Right renal cortex interstitium (tissue), 3 donors: ENCODE measurements at places on chromosomes 13 and 19. TPM values are rescaled to one million over a fixed set of nuclear protein-coding genes. Genes with fewer than 3 reads are reported as not detected.
A peak's percentile ranks its signal among the peaks of the same experiment; 100 is the strongest.

DNA sequence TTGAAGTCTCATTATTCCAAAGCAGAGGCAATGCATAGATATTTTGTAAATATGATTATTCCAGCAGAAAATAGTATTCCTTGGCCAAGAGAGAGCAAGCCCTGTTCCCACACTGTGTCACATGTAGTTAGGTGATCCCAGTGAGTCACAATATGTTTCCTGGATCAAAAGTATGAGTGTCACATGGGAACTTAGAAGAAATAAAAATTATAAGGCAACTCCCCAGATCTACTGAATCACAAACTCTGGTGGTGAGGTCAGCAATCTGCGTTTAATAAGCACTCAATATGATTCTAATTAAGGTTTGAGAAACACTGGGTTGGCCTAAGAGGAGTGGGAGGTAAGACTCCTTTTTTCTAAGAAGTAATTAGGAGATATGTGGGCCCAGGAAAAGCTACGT lies 1504.5 kb upstream of the PCDH20 start:
- no peak for DNase-seq

DNA sequence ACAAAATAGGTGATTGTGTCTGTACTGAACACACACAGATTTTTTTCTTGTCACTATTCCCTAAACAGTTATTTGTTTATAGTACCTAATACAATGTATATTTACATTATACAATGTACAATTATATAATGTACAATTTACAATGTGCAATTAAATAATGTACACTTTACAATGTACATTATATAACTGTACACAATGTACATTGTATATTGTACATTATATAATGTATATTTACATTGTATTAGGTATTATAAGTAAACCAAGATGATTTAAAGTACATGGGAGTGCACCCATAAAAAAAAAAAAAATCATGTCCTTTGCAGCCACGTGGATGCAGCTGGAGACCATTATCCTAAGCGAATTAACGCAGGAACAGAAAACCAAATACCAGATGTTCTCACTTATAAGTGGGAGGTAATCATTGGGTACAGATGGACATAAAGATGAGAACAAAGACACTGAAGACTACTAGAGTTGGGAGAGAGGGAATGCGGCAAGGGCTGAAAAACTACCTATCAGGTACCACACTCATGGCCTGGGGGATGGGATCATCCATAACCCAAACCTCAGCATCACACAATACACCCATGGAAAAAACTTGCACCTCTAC lies 68.1 kb downstream of the ABCC4 start:
- no peak for DNase-seq

DNA sequence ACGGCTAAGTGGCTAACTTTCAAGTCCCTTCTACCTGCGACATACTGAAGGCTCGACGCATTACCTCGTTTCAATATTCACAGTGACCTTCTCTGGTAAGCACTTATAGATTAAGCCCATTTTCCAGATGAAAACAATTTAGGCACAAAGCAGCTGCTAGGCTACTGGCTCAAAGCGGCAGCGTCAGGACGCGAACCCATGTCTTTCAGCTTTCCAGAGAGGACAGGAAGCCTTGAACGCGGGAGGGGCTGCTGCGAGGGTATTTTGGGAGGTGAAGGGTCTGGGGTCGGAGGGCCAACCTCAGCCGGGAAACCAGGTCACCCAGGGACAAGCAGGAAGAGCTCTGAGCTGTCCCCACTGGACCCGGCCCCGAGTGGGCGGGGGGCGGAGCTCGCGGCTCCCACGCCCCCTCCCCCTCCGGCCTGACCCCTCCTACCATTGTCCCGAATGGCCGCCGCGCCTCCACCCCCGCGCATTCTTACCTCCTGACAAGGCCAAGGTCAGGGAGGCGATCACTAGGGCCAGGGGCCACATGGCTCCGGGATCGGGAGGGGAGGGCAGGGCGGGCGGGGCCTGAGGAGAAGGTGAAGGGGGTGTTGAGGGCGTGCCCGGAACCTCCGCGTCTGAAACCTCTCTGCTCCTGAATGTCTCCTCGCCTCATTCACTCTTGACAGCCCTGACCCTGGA lies at the start of gene KLK13:
Gene KLK13 (minus strand): TSS at position 559 of the 687 bp plus-strand sequence. CDS start 25 bp downstream, at position 534.
- no peak for DNase-seq

GRCh38 chr19:57511484-57511883 lies 11.7 kb downstream of the ZNF773 start:
- no peak for DNase-seq

GRCh38 chr19:55581145-55581822 lies 636 bp upstream of the ZNF579 start:
- no peak for DNase-seq

GRCh38 chr13:72163678-72164077 lies 296.7 kb upstream of the DACH1 start:
- DNase-seq, result no peak

GRCh38 chr13:113059891-113060290 lies 45.7 kb upstream of the F7 start:
- no peak for DNase-seq

DNA sequence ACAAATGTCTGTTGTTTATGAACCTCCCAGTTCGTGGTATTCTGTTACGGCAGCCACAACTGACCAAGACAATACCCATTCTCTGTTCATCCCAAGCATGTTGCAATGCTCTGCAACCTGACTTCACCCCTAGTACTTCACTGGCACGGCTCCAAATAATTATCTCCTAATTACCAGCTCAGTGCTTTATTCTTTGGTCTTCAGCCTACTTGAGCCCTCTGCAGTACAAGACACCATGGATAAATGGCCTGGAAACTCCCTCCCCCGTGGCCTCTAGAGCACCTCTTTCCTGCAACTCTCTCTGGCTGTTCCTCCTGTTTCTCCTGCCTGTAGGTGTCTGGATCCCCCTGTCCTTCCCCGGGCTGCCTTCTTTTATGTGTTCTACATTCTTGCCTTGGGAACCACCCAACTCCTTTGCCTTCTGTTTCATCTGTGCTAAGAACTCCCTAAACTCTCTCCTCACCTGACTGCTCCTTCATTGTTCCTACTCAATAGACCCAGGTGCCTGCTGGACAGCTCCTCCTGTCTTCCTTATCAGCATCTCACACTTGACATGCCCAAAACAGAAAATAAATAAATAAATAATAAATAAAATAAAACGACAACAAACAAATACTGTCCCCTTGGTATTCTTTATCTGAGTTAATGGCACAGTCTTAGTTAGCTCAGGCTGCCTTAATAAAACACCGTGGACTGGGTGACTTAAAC lies 200.4 kb upstream of the IPO5 start:
- DNase-seq, result no peak

GRCh38 chr19:56193981-56194640 lies 3.5 kb downstream of the ZSCAN5B start:
- no peak for DNase-seq

GRCh38 chr13:51608857-51609406 lies 24.7 kb downstream of the WDFY2 start:
- no peak for DNase-seq

DNA sequence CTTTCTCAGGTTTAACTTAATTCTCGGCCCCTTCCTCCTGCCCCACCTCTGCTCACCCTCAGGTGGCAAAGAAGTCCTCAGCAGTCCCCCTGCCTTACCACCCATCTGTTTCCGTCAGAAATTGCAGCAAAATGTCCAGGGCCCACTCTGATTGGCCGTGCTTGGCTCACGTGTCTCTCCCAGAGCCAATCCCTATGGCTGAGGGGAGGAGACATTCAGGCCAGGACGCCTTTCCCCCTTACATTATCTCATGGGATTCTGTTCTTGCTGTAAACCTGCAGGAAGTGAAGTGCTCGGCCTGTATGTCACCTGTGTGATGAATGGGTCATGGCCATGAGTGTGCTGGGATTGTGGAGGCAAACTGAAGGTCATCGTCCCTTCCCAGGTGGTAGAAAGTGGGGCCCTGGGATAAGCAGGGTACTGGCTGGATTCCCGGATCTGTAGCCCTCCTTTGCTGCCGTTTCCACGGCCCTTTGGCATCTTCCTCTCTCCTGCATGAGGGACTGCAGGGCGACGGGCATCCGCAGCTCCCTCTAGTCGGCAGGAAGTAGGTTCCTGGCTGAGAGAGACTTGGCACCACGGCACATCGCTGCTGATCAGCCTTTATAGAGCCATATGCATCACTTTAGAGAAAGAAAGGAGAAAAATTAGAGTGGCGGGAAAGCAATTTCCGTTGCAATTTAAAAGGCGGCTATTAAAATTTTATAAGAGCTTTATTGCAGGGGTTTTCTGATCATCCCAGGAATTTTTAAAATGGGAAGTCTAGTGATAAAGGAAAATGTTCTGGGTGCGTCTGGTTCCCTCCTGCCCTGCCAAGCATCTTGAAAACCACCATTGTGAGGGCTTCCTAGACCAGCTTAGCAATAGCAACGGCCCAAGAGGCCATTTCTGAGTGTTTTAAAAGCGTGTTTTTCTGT lies 118.2 kb downstream of the SIPA1L3 start:
- DNase-seq, result no peak

DNA sequence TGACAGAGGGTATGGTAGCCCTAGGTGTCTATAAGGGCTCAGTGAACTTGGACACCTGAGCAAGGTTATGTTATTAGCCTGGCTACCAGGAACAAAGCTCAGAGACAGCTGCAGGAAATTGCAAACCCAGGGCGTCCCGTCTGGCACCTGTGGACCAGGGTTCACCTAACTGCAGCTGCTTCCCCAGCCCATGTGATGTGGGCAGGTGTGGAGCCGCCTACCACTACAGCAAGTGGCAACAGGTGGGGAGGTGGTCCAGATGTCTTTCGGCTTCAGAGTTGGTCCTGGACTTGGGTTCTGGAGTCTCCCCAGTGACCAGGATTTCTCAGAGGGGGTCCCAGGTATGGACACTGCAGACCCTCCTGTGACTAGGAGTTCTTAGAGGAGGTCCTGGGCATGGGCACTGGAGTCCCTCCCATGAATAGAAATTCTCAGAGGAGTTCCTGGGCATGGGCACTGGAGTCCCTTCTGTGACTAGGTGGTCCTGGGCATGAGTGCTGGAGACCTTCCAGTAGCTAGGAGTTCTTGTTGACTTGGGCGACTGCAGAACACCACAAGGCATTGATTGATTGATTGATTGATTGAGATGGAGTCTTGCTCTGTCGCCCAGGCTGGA lies 25.2 kb downstream of the ACTL9 start:
- no peak for DNase-seq

GRCh38 chr19:1236576-1236975 lies 1.2 kb downstream of the CBARP start:
- no peak for DNase-seq

- DNase-seq, result no peak
These were observed 1181.9 kb downstream of the OLFM4 start for GRCh38 chr13:54210397-54211049.

DNA sequence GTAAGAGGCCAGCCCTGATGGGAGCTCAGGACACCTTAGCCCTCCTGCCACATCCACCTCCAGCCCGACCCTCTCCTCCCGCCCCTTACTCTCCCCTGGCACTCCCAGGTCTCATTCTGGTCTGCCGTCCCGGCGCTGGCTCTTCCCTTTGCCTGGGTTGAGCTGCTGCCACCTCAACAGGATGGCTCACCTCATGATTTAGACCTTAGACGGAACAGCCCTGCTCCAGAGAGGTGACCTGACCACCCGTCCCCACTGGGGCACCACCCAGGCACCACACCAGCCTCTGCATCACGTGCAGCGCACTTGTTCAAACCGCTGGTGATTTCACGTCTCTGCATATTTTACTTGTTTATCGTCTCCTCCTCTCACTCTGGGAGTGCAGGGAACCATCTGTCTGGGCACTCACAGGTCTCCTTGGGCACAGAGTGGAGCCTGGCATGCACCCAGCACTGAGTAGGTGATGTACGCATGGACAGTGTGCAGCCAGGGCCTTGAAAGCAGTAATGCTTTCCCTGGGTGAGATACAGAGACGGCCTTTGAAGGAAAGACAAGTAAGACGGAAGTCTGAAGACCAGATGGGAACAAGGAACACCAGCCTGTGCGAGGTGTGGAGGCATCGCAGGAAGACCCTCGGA lies 183.1 kb downstream of the KATNAL1 start:
- DNase-seq, result no peak

DNA sequence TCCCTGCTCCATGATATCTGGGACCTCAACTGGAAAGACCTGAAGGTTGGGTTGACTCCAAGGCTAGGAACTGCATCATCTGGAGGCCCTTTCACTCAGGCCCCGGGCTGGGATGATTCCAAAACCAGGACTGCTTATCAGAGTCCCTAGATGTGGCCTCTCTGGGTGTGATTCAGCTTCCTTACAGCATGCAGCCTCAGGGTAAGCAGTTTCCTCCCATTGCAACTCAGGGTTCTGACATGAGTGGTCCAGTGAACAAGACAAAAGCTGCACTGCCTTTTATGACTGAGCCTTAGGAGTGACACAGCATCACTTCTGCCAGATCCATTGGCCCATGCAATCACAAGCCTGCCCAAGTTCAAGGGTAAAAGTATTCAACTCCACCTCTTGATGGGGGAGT lies 502.8 kb downstream of the COG6 start:
- no peak for DNase-seq

- peak; percentile 25 for DNase-seq
These were observed 18.8 kb downstream of the PDCD5 start for GRCh38 chr19:32599736-32600157.

GRCh38 chr13:28128030-28128429 lies 10.3 kb upstream of the PAN3 start:
- DNase-seq, result no peak

DNA sequence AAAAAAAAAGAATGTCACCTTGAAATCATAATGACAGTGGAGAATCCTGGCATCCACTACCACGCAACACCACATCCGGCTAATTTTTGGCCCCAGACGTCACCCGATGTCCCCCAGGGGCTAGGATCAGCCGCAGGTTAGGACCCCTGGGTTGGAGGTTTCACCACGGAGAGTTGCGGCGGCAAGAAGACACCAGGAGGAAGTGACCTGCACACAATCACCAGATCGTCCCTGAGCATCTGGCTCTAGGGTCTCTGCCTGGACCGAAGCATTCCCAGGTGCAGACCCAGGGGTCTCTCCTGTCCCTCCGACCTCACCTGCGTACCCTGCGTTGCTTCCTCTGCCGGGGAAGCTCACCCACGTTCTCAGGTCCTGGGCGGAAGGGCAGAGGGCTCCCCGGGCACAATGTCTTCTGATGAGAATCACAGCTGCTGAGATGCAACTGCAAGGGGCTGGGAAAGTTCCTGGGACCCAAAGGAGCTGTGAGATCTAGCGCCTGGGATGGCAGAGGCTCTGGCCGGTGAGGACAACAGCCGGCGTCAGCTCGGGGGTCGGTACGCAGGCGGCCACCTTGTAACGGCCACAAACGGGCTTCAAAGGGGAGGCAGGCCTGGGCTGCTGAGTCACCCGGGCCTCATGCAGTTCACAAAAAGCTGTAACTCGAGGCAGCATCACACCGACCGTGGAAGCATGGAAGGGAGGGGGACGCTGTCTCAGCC lies 111.2 kb downstream of the GADD45B start:
- no peak for DNase-seq

GRCh38 chr13:109778102-109778542 lies 8.3 kb downstream of the IRS2 start:
- DNase-seq, result no peak

GRCh38 chr13:95387733-95388207 lies 86.5 kb upstream of the ABCC4 start:
- peak; percentile 18 for DNase-seq

GRCh38 chr13:113491418-113491883 lies 940 bp upstream of the DCUN1D2 start:
- no peak for DNase-seq

GRCh38 chr19:3269916-3270671 lies 45.6 kb downstream of the CELF5 start:
- DNase-seq, result no peak

- no peak for DNase-seq
These were observed 133.2 kb downstream of the LMO7 start for GRCh38 chr13:75769141-75769905.

The VSTM1 gene
- 0.42 TPM for polyA plus RNA-seq

The PCSK4 gene
- 2.7 TPM for polyA plus RNA-seq

The KANK2 gene
- 116 TPM for polyA plus RNA-seq

The CYSLTR2 gene
- 0.50 TPM for polyA plus RNA-seq

The LRRC25 gene
- polyA plus RNA-seq, result 1.2 TPM
